ENCODE measurements at places on chromosomes 2 and 18. TPM values are rescaled to one million over a fixed set of nuclear protein-coding genes. Genes with fewer than 3 reads are reported as not detected.

GRCh38 chr18:70431203-70431624 lies 142.4 kb downstream of the SOCS6 start:
- DNase-seq: no peak

Gene ZSCAN30
- 11.5 TPM for total RNA-seq

DNA sequence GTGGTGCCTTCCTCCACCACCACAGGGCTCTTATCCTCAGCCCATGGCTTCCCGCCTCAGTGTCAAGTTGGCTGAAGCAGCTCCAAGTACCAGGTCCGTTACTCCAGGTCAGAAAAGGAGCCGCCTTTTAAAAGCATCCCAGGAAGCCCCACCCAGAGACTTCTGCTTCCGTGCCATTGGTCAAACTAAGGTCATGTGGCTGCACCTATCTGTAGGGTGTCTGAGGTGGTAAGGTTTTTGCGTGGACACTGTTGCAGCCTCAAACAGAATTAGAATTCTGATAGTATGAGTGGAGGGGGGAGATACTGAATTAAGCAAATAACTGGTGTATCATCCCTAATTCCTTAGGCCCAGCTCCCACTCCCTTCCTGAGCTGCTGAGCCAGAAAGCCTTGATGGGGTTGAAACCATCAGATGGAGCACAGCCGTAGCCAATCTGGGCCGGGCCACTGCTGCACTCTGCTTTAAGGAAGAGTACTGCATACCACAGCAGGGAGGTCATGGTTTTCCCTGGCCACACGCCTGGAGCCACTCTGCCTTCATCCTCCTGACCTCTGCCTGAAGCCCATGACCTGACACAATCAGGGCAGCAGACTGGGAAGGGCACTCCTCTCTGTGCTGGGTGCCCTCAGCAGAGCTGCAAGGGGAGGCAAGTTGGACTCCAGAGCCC lies 8.4 kb downstream of the TMEM247 start:
- DNase-seq: no peak

DNA sequence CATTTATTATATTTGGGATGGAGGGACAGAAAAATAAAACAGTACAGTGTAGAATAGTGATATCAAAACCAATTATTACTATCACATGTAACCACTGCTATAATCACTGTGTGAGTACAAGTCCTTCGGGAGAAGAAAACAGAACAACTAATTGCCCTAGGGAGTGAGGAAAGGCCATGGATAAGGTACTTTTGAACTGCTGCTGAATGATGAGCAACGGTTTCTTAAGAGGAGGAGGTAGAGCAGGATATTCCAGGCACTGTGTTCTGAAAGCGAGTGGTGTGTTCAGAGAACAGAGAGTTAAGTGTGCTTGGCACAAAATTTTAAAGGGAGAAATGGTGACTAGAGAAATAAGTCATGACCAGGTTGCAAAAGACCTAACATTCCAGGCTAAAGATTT lies 134.2 kb downstream of the CALCRL start:
- no peak for DNase-seq

- no peak for DNase-seq
Observed at GRCh38 chr2:55914786-55915185, 8.8 kb downstream of the EFEMP1 start.

- DNase-seq: no peak
Observed at GRCh38 chr2:233486778-233487552, 79.6 kb downstream of the USP40 start.

DNA sequence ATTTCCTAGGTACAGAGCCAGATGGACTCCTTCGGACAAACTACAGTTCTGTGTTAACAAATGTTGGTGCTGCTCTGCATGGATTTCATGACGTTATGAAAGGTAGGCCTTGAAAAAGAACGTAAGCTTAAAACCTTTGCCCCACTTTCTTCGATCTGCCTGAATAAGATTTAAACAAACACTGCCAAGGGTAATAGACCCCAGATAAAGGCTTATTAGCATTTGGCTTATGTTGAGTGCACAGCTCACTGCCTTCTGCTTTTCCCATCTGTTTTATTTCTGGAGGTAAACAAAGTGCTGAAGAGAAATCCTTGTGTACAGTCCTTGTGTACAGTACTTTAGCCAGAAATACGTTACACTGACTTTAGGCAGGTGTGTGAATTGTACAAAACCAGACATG lies 50.0 kb upstream of the STON1 start:
- DNase-seq: no peak

DNA sequence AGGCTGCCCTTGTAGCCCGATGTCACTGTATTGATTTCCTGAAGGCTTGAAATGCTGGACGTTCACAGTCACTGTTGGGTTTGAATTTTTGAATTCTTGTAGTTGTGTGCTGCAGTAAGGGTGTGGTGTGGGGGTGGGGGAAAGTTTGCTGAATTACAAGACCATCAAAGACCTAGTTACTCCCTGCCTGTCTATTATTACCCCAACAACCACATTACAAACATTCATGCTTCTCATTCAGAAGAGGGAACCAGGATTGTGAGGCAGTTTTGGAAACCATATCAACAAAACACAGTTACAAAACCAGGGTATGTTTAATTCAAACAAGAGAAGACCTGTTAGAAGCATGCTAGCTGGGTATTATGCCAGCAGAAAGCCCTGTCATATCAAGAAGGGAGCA lies 85.8 kb downstream of the CLHC1 start:
- no peak for DNase-seq

Gene BOLL
- total RNA-seq: not detected

DNA sequence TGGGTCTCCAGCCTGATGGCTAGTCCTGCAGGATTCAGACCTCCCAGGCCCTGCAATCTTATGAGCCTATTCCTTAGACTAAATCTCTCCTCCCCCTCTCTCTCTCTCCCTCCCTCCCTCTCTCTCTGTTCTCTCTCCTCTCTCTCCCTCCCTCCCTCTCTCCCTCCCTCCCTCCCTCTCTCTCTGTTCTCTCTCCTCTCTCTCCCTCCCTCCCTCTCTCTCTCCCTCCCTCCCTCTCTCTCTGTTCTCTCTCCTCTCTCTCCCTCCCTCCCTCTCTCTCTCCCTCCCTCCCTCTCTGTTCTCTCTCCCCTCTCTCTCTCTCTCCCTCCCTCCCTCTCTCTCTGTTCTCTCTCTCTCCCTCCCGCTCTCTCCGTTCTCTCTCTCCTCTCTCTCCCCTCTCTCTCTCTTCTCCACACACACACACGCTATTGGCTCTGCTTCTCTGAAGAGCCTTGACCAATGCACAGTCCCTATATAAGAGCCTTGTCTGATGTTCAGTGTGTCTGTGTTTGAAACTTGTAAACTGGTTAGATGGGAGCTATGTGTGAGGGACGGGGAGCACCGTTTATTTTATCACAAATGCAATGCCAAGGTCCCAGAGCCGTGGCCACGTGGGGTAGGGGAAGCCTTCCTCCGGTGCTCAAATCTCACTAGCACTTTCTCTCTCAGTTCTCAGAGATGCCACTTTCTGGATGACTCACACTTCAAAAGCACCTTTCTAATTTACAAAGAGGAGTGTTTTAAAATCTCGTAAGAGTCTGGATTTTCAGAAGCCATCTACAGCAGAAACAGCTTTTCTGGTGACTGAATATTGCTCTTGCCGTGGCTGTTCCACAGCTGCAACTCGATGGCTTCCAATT lies 9.4 kb upstream of the PRLH start:
- DNase-seq: peak; percentile 69

DNA sequence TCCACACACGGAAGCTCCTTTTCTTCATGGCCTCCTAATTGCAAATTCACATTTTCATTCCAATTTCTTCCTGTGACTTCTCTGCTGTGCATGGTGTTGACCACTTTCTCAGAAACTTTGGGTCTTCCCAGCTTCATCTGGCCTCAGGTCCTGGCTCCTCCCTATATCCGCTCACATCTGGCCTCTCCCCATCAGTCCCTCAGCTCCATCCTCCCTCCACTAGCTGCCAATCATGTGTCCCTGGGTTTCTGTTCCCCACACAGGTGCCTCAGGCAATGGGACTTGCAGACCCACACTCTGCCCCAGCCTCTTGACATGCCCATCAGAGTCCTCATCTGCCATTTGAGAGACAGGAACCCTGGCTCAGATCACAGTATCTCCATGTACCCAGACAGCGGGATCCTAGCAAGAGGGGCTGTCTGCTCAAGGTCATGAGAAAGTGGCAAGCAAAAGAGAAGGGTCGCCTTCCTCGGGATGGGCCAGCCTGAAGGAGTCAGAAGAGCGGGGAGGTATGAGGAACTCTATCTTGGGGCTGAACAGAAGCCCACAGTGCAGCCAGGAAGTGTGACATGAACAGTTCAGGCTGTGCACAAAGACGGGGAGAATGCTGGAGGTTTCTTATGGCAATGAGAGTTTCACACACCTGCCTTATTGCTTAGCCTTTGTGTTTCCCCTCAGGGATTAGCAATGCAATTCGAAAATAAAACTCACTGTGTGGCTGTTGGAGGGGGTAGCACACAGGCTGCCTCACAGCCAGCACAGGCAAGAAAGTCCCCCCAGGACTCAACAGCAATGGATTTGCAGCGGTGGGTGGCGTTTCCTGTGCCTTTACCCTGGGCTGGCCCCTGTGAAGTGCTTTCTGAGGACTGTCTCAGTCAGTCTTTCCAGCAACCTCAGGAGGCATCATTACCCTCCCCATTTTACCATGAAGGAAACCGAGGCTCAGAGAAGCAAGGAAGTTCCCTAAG lies 69.5 kb downstream of the COPS8 start:
- peak; percentile 5 for DNase-seq

Gene TWIST2
- total RNA-seq: not detected

- no peak for DNase-seq
Observed at GRCh38 chr2:180394305-180394704, 387.2 kb upstream of the CWC22 start.

Gene NEU4
- total RNA-seq: 3.8 TPM

DNA sequence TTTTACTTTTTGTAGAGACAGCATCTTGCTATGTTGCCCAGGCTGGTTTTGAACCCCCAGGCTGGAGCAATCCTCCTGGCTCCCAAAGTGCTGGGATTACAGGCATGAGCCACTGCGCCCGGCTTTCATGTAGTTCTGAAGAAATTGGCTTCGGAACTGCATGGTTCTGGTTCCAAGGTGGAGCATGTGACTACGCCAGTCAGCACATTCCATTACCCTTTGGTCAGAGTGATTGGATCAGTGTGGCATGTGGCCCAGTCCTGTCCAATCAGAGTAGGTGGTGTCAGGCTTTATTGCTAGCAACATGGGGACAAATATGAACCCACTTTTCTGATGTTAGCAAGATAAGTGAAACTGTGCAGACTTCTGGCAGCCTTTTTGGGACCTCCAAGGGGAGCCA lies 16.3 kb upstream of the ATOH8 start:
- DNase-seq: no peak

Gene CTDP1
- total RNA-seq: 59.7 TPM

- no peak for DNase-seq
Observed at GRCh38 chr2:229313591-229313990, 42.5 kb upstream of the PID1 start.

Gene MROH2A
- not detected for total RNA-seq

Gene CHRND
- total RNA-seq: not detected

DNA sequence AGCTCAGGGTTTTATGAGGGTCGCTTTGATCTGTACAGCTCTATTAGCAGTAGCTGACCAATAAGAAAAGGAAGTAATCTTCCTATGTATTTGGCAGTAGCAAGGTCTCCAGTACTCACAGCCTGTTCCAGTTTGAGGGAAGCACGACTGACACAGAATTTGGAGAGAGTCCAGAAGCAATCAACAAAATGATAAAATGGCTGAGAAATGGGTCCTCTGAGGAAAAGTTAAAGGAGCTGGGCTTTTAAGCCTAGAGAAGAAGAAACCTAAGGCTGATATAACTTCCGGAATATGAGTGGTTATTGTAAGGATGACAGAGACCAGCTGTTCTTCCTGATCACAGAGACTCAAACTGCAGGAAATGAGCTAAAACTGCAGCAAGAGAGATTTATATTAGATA lies 382.8 kb downstream of the GPD2 start:
- DNase-seq: no peak

DNA sequence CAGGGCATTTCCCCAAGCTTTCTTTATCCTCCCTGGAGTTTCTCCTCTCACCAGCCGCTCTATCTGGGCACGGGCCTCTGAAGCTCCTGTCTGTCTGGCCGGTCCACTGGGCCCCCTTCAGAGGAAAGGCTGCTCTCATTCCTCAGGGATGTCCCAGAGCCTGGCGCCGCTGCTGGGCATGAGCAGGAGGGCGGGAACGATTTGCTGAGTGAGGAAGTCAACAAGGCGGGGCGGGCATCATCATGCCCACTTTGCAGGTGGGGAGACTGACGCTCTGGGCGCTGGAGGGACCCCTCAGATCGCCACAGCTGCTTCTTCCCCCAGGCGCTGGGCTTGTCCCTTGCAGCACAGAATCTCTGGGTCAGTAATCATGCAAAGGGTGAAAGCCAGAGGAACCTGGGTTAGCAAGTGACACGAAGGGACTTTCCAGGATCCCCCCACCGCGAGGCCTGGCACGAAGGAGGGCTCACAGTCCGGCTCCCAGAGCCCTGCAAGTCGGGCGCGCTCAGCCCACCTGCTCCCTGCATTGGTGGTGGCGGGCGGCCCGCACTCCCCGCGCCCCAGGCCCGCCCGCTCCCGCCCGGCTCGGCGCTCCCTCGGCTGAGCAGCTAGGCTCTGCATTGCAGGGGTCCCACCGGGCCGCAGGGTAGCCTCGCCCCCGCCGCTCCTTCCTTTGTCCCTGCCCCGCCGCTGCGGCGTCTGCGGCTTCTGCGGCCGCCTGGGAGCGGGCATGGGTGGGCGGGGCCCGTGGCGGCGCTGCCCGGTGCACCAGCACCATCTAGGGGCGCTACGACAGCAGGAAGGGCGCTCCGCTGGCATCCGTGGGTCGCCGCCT lies 157.8 kb downstream of the CYRIA start:
- no peak for DNase-seq

- DNase-seq: no peak
Observed at GRCh38 chr2:238777369-238778067, 70.4 kb upstream of the TWIST2 start.

Gene GPR39
- total RNA-seq: not detected

DNA sequence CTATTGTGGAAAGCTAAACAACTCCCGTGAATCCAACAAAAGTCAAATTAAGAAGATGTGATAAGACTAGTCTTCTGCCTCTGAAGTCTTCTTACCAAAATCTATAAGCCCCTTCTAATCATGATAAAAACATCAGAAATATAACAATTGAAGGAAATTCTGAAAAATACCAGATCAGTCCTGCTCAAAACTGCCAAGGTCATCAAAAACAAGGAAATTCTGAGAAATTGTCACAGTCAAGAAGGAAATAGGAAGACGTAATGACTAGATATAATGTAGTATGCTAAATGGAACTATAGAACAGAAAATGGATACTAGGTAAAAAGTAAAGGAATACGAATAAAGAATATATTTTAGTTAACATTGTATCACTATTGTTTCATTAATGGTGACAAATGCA lies 314.0 kb downstream of the TMX3 start:
- no peak for DNase-seq

GRCh38 chr2:42267530-42267929 lies 93.5 kb downstream of the COX7A2L start:
- DNase-seq: no peak

DNA sequence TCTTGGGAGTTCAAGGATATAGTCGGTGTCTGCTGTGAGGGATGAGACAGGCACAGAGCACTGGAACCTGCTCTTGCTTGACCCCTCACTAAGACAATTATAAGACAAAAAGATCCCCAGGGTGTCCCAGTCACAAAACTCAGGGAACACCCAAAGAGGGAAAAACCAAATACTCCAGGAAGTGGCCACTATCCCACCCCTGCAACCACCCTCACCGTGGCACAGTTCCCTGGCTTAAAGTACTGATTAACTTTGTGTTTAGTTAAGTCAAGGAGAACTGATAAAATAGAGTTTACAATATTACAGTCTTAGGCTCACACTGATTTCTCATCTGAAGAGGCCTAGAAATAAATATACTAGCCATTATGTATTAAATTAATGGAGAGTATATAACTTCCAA lies 13.5 kb downstream of the IL36B start:
- no peak for DNase-seq

Gene AMER3
- total RNA-seq: not detected
